Hematopoietic multipotent progenitor cell treated with erythropoietin and hydrocortisone succinate and interleukin-3 and kit ligand, for 8 days (in vitro differentiated cells): ENCODE measurements at places on chromosomes 7 and 10.

GRCh38 chr7:38195804-38196595 is 18.0 kb downstream of the STARD3NL start:
- no peak for DNase-seq

DNA sequence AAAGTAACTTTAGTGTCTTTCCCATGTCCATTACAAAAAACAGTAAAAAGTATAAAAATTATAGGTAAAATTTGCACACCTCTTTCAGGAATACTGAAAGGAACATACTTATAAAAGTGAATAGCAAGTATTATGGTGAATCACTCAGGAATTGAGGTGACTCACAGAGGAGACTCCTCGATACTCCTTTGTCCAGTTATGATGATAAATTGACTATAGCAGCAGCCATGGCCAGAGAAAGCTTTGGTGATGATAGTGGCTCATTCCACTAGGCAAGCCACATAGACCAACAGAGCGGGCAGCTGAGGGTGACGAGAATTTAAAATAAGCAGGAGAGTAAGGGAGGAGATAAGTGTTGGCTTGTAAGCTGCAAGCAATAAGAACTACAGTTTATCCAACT is 1231.1 kb upstream of the CELF2 start:
- no peak for DNase-seq

DNA sequence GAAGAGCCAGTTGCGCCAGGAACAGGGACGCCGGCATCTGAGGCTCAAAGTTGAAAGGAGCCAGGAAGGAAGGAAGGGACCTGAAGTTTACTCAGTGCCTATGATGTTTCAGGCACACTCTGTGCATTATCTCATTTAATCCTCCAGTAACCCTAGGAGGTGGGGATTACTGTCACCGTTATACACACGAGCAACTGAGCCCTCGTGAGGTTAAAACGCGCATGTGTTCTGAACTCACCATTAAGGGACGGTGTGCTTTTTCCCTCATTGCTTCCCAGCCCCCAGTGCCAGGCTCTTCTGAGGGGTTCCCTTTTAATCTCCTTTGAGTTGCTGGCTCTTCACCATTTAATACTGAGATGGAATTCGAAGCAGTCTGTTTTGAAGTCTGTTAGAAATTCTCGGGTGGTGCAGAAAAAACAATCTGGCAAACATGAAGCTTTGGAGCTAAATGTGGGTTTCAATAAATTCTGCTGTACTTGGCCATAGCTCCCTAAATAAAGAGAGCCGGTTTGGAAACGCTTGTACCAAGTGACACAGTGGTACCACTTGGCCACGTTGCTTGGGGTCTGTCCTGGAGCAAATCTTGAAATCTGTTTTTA is 102.2 kb downstream of the TAX1BP1 start:
- DNase-seq = no peak

- no peak for DNase-seq
Measured at GRCh38 chr7:137501562-137501961, 158.0 kb upstream of the PTN start.

GRCh38 chr10:117503244-117504205 is 39.0 kb upstream of the EMX2 start:
- DNase-seq = no peak

DNA sequence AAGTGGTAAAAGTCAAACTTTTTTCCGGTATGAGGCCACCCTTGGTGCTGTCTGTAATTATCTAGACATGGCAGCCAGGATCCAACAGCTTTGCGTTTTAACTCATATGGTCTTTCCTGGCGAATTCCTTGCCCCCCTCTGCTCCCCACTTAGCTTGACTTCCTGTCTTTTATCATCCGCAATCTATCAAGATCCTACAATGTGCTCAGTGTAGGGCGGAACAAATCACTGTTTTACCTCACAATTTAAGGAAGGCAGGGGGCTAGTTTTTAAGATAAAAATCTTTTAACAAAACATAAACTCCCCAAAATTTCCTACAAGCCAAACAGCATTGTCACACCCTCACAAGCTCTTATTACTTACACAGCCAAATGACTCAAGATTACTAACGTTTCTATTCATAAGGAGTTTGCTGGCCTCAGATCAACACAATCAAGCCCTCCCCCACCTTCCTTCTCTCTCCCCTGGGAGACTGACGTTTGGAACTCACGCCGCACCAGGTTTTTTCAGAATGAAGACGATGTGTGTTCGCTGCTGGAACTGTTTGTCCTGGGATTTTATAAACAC is 1.3 kb upstream of the CDK14 start:
- DNase-seq = no peak

DNA sequence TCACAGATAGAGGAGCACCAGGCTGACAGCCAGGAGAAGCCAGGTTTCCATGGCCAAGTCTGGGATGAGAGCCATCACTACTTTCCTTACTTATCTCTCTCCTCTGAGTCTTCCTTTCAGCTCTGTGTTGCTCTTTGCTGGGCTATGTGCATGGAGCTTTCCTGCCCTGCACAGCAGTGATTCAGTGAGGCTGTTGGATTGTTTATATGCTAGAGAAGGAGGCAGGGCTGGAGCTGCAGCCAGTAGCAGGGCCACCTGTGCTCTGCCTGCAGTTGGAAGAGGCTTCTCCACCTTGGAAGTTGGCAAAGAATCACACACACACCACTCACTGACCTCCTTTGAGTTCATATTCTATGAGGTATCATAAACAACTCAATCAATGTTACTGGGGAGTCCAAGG is at the start of gene CYP3A4:
Gene CYP3A4 (minus strand): TSS at position 178 of the 400 bp plus-strand sequence. CDS start 103 bp downstream, at position 75.
- no peak for DNase-seq
